ENCODE measurements at places on chromosomes 5 and 9. TPM values are rescaled to one million over a fixed set of nuclear protein-coding genes. Genes with fewer than 3 reads are reported as not detected.

- peak; percentile 54 for DNase-seq
These were observed 188.4 kb downstream of the SNCAIP start for GRCh38 chr5:122500245-122501088.

DNA sequence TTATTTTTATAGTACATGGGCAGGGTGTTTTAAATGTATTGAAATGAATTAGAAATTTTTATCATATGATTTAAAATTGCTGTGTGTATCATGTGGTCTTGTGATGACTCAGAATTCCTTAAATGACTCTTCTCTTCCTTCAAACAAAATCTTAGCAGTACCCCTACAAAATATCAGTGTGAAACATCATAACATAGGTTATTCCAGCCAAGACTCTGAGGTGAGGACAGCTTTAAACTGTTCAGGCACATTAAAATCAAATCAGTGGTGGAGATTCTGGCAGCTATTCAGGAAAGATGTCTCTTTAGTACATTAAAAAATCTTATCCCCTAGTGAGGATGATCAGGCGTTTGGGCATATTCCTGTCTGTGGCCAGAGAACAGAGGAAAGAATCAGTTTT lies 174.0 kb downstream of the MAN2A1 start:
- DNase-seq: no peak

- no peak for DNase-seq
These were observed 358.5 kb upstream of the RGMB start for GRCh38 chr5:98414938-98415337.

DNA sequence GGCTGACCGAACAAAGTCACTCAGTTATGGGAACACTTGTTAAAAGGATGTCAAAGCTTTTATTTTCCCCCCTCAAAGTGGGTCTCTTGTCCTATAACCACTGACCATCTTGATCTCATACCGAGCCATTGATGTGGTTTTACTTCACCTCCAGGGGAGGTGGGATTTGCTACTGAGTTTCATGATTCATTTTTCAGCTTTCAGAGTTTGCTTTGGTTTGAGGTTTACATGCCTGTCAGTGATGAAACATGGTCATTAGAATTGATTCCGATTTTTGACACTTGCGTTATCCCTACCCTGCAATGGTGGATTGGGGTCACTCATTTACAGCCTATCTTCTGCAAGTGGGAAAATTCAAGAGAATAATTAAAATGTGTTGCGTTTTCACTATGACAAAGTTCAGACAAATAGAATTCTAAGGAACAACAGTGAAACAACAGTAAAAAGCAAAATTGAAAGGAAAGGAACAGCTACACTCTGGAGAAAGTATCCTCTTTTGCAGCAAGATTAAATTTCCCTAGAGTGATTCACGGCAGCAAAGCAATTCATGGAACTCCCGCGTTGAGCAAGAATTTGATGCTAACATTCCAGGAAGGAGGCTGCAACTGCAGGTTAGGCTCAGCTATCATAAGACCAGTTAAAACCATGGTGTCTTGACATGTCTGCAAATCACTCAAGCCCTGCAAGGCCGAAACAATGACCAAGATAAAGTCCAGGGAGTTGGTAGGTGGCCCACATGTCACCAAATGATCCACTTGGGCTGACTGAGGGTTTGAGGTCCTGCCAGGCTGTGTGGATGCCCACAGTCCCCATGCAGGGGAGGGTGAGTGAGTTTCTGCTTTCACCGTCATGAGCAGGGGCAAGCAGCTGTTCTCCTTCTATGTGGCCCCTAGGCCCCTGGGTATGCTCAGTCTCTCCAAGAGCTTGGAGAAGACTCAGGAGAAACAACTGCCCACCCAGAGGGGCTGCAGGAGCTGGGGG lies 9.4 kb downstream of the GADD45G start:
- no peak for DNase-seq

- no peak for DNase-seq
These were observed 92.4 kb downstream of the MAP1B start for GRCh38 chr5:72199681-72200080.

DNA sequence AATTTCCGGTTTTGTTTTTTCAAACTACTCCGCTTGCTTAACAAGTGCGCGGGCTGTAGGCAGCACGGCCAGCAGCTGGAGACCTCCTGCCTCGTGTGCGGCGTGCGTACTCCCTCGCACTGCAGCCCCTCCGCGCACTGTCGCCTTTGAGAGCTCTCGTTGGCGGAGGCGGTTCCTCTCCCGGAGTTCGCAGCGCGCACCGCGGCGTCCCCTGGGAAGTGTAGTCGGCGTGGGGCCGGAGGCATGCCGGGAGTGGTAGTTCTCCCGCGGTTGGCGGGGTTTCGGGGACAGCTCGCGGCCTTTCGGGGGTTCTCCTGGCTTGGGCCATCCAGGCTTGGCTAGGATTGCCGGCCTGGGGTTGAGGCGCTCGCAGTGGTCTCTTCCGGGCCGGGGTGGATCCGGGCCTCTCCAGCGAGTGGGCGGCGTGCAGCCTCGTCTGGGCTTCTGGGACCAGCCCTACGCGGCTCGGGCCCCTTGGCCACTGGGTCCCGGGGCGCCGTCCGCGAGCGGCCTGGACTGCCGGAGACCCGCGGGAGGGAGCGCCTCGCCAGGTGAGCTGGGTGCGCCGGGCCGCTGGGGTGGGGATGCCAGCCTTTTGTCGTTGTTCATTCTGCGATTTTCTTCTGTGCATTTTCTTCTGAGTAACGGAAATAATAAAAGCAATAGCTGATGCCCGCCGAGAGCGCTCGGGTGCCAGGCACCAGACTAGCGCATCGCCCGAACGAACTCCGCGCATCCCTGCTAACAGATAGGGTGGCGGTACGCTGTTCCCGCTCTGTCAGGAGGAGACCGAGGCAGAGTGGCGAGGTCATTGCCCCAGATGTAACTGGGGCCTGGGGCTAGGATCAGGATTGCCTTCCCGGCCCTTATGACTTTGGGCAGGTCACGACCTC lies at the start of gene ZNF354C:
Gene ZNF354C, plus strand, starts transcription at position 258 of the 893 bp plus-strand sequence. CDS start 1,696 bp downstream, outside the sequence.
- no peak for DNase-seq

GRCh38 chr9:135346438-135347050 lies 133.0 kb upstream of the PPP1R26 start:
- DNase-seq: no peak

DNA sequence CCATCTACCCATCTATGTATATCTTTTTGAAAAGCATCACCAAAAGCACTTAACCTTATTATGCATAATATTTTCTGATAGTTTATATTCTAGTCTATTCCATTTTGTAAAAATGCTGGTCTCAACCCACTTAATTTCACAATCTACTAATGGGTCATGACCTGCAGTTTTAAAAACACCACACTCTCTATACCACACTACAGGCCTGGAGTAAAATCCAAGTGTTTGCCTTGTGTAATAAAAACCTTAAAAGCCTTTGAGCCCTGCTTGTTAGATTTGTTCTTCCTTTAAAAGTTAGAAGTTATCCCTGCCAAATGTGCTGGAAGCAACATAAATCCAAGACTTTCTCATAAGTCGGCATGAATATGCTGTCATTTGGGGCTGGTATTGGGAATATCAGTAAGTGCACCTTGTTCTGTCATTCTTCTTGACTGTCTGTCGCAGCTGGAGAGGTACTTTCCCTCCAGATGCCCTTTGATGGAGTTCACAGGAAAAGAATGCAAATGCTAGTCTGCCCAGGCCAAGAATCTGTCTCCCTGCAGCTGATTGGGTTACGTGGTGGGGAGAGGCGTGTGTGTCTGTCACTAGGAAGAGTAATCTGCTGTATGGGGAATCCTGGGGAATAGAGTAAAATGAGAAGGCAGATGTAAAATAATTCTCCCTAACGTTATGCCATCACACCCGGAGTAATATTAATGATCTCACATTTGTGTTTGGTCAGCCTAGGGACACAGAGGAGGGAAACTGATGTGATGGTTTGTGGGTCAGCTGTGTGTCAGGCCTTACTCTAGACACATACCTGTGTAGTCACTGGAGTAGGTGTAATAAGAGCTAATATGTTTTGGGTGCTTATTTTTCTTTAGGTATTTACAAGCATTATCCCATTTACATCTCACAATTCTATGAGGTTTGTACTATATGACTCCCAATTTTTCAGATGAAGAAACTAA lies 79.4 kb downstream of the ZNF366 start:
- DNase-seq: no peak

- DNase-seq: no peak
These were observed at the start of gene SIT1 for GRCh38 chr9:35650341-35651158. Gene SIT1 (minus strand): TSS chr9:35650931. CDS start chr9:35650853, 78 bp downstream.

GRCh38 chr5:158394102-158394501 lies 535.2 kb upstream of the CLINT1 start:
- no peak for DNase-seq

DNA sequence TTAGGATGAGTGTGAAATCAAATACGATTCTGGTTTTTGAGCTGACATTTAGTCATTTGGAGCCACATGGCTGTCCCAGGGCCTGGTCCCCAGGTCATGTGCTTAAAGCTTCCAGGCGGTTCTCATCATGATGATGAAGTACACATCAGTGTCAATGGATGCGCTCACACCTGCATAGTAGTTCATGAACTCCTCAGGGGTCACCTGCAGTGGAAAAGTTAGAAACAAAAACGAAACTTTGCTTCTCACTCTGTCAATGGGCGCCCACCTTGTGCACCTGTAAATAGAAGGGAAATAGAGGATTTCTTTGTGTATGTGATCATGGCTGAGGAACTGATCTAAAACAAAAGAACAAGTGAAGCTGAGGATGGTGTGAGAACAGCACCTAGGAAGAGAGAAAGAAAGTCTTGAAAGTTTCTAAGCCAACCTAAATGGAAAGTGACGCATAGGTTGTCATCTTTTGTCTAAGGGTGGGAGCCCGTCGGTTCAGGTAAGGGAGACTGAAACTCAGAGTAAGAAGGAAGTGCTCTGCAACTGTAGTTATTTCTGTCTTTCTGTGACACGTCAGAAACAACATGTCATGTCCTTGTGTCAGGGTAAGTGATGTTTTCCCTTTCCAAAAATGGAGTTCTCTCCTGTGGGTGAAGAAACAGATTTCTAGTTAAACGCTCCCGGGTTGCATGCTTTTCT lies 33.8 kb downstream of the CAPSL start:
- no peak for DNase-seq

- DNase-seq: no peak
These were observed 81.7 kb downstream of the MYO10 start for GRCh38 chr5:16854351-16854750.

DNA sequence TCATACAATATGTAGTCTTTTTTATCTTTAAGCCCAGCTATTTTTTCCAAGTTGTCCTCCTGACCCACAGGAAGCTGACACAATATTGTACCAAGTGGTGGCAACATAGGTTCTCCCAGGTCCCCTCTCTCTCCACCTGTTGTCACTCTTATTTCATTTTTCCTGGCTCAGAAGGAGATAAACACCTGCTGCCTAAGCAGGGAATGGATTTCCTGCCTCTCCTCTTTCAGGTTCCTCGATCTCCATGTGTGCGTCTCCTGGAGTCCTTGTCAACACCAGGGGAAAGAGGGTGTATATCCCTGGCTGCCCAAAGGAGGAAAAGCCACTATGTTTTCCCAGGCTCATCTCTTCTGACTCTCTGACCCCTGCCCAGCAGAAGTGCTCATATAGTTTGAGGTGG lies 81.8 kb upstream of the KLF9 start:
- no peak for DNase-seq

- no peak for DNase-seq
These were observed 17.9 kb upstream of the TRIO start for GRCh38 chr5:14125262-14125661.

DNA sequence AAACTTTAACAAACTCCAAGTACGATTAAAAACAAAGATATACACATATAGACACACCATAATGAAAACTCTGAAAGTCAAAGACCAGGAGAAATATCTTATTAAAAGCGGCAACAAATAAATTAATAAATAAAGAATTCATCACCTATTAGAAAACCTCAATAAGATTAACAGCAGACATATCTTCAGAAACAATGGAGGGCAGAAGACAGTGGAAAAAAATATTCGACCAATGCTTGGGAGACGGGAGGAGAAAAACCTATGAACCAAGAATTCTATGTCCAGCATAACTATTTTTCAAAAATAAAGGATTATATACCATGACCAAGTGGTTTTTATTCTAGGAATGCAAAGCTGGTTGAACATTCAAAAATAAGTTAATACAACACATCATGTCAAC lies 578.6 kb upstream of the CCNG1 start:
- no peak for DNase-seq

GRCh38 chr5:83374547-83374946 lies 97.0 kb upstream of the VCAN start:
- DNase-seq: no peak

DNA sequence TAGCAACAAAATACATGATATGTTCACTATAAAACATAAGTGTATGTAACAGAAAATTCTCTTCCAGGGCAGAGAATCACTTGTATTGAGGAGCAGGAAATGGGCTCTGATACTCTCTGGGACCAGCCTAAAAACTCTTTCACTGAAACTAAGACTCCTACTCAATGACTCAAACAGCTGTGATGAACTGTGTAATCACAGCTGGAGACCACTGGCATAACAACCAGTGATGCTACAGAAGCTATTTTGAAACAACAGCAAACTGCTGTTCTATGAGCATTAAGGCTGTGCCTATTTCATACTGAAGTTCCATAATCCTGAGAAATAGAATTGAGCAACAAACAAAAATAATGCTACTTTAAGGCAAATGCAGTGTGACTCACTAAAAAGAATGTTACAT lies 594.0 kb downstream of the HINT1 start:
- no peak for DNase-seq

DNA sequence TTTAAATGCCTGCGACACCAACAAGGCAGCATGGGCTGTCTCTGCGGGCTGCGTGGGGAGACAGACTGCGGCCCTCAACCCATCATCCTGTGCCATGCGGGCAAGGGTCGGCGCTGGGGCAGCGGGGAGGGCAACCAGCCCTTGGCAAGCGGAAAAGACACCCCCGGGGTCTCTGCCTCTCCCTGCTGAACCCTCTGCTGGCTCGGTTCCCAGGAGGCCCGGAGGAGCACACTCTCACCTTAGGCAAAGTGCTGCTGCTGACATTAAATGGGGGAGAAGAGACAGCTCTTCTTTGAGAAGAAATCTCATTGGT lies 129.6 kb upstream of the PPP1R26 start:
- no peak for DNase-seq

DNA sequence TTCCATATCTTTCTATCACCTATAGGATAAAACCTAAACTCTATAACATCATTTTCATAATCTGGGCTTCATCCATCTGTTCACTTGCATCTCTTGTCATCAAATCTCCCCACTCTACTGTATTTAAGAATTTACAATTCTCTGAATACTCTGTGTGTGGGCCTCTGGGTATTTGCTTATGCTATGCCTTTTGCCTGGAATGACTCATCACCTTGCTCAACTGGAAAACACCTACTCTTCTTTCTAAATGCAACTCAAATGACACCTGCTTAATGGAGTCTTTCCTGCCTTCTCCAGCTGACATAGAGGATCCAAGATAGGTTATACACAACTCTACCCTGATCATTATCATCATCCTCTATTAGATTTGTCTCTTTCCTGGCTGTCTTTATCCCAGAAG lies 421.7 kb downstream of the SPATA31D1 start:
- DNase-seq: no peak

The HNRNPH1 gene
- total RNA-seq: 639 TPM

The SLC6A7 gene
- total RNA-seq: not detected

The MAMDC2 gene
- total RNA-seq: not detected

The CKS2 gene
- total RNA-seq: 327 TPM

The PCDHA9 gene
- total RNA-seq: under 0.01 TPM

The ANKDD1B gene
- total RNA-seq: not detected

The SPINK4 gene
- not detected for total RNA-seq

The TUSC1 gene
- total RNA-seq: not detected

The LVRN gene
- 0.74 TPM for total RNA-seq

The MTREX gene
- total RNA-seq: 93.3 TPM

The SLC34A3 gene
- total RNA-seq: not detected

The COL5A1 gene
- 148 TPM for total RNA-seq

The IFNA13 gene
- total RNA-seq: not detected

Data from SJSA1 (cell line).